ENCODE measurements at places on chromosomes 5 and 9.

DNA sequence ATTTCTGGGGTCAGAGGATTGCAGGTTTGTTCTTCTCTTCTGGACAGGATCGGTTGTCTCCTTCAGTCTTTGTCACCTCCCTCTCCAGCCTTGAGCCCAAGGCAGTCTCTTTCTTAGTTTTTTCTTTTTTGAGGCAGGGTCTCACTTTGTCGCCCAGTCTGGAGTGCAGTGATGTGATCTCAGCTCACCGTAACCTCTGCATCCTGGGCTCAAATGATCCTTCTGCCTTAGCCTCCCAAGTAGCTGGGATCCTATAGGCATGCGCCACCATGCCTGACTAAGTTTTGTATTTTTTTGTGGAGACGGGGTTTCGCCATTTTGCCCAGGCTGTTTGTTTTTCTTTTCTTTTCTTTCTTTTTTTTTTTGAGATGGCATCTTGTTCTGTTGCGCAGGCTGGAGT, 6.1 kb downstream of the PRRC2B start:
- ATAC-seq = no peak

GRCh38 chr5:1292139-1292538, 2.7 kb downstream of the TERT start:
- ATAC-seq = no peak

DNA sequence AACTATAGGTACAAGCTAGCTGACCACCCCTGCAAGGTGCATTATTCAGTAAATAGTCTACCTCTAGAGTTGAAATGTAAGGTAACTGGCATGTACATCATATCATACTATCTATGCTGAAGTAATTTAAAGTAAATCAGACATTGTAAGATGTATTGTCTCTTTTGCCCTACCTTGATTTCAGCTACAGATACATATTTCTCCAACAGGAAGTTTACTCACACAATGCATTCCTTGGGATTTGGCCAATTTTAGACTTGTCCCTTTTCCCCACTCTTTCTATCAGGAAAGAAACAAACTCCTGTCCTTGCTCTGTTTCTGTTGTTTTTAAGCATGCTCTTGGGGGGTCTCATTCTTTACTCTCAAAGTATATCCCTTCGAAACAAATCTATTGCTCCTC, 58.5 kb upstream of the TSLP start:
- ATAC-seq = no peak

DNA sequence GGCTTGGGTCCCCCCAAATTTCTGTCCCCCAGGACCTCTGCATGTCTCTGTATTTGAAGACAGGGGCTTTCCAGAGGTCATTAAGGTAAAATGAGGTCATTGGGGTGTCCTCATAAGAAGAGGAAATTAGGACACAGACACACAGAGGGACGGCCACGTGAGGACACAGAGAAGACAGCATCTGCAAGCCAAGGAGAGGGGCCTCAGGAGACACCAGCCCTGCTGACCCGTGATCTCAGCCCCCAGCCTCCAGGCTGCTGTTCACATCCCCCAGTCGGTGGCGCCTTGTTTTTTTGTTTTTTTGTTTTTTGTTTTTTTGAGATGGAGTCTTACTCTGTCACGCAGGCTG, 1.2 kb upstream of the CCDC183 start:
- no peak for ATAC-seq
